ENCODE measurements at places on chromosomes 7 and 10.

DNA sequence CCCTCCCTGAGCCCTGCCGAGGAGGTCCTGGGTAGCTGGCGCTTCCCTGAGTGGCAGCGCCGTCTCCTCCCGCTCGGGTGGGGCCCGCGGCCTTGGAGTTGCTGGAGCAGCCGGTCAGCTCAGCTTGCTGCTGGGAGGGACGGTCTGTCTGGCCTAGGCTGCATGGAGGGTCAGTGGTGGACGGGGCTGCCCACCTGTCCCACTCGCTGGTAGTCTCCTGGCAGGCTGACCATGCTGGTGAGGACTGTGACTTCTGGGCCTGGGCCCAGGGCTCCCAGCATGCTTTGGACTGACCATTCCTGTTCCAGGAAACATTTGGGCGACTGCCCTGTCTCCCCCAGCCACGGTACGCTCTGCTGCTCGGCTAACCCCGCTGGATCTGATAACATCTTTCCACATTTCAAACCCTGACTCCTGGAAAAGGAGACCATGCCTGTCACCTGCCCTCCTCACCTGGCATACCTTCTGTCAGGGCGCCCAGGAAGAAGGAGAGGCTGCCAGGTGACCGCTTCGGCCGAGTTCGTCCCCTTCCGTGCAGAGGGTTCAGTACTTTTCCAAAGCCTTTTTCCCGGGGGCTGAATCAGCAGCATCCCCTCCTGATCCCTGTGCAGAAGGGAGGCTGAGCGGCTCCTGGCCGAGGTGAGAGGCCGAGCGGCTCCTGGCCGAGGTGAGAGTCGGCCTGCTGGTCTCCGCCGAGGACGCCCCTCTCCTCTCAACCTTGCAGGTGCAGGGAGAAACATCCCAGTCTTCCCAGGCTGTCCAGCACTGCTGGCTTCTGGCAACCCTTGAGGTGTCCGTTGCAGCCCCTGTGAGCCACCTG is 43.4 kb downstream of the FAM20C start:
- no peak for DNase-seq

DNA sequence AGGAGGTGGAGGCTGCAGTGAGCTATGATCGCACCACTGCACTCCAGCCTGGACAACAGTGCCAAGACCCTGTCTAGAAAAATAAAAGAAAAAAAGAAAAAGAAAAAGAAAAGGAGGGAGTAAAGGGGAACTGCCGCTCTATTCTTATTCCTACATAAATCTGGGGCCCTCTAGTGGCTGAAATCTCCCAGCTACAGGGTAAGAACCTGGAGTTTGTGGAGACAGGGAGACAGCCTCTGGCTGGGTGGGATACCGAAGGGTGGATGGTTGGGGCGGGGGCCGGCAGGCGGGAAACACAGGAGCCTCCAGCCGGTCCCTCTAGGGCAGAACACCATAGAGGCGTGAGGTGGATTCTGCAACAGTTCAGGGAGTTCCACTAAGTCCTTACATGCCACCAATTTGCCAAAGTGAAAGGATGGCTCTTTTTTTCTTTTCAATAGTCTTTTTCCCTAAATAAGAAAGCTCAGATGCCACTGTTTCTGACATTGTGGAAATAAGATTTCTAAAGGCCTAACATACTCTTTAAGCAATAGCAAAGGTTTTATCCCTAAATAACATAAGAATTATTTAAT is 117.3 kb downstream of the SVIL start:
- DNase-seq, result no peak

GRCh38 chr7:36203071-36203790 is 50.2 kb downstream of the EEPD1 start:
- DNase-seq, result no peak

DNA sequence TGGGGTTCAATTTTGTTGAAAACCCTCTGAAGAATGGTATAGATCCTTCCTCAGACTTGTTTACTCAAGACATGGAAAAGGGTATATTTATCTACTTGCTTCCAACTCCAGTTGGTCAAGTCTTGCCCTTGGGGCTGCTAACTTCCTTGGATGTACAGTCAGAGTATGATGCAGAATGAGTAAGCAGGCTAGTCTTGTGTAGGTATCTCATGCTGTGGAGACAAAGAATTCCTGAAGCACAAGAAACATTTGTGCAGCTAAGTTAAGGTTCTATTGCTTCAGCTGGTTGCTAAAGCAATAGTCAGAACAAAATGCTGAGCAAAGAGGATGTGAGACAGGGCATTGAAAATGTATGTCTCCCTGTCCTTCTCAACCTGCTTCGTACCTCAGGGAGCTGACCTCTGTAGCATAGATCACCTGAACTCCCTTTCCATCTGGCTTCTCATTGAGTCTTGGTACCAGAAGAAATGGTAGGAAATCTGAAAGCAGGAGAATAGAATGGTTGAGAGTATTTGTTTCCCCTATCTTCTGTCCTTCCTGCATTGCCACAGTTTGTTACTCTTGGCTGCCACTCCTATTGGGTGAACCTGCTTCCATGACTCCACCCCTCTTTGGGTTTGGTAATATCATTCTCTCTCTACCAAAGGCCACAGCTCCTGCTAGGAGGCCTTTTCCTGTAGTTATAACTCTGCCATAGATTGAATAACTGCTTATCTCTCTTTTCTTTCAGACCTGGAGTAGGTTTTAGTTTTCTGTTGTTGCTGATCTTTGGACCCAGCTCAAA is 346.0 kb downstream of the PHF14 start:
- no peak for DNase-seq
